Kasumi-1 (cell line): ENCODE measurements at places on chromosomes 7 and 10.

DNA sequence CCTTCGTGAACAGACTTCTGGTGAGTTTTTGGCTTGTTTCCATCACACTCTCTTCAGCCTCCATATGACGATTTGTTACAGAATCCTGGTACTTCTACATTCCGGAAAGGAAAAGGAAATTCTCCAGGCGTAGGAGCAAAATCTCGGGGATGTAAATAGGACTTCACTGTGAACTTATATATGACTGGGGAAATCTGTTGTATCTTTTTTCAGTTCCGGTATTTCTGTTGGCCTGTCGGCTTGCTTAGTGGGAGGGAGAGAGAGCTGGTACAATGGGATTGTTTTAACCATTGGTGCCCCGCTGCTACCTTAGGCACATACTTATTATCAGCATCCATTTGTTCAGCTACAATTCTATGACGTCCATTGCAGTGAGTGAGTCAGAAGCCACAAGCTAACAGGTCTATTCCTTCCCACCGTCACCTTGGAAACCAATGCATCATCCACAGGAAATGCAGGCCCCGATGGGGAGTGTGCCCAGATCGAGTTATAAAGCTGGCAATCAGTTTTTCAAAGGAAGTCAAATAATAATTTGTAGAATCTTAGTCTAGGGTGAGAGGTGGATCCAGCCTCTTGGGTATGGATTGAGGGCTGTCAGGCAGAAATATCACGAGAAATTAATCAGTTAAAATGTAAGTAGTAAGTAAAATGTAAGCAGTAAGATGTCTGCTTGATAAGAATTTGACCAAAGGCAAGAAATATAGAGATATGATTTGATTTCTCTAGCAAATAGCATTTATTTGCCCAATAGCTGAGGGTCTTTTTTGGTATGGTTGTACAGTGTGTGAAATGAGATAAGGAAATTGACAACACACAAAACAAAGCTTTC is 92.0 kb upstream of the MKLN1 start:
- no peak for DNase-seq

- DNase-seq = no peak
Measured at GRCh38 chr10:14843327-14843988, 5.4 kb downstream of the HSPA14 start.

- DNase-seq = no peak
Measured at GRCh38 chr10:70960783-70961570, 72.6 kb upstream of the PCBD1 start.

- peak; percentile 30 for DNase-seq
Measured at GRCh38 chr7:4714767-4715409, 32.8 kb downstream of the FOXK1 start.

GRCh38 chr7:45938626-45939302 is 17.7 kb upstream of the IGFBP3 start:
- no peak for DNase-seq

- no peak for DNase-seq
Measured at GRCh38 chr10:25867321-25867720, 66.7 kb upstream of the MYO3A start.

GRCh38 chr7:7989133-7989532 is 20.5 kb downstream of the GLCCI1 start:
- DNase-seq = no peak

DNA sequence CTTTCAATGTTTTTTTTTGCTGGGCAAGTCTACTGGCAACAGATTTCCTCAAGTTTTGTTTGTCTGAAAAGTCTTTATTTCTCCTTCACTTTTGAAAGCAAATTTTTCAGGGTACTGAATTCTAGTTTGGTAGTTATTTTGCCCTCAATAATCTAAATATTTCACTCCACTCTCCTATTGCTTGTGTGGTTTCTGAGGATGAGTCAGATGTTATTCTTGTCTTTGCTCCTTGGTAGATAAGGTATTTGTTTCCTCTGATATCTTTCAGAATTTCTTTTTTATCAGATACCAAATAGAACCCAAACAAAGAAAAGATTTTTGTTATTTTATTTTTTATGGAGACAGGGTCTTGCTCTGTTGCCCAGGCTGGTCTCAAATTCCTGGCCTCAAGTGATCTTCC is 99.2 kb upstream of the MALRD1 start:
- DNase-seq = no peak

DNA sequence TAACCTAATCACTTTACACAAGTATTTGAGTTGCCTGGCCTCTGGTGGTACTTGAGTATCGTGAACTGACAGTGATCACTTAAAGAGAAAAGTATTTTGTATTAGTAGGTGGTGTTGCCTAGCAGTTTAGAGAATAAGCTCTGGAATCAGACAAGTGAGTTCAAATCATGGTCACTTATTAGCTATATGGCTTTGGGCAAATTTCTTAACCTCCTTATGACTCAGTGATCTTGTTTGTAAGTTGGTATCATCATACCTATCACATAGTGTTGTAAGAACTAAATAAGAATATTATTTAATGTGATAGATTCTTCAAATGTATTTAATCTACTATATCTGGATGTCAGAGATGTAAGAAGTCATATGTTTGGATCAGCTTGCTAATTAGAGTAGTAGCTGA is 163.8 kb downstream of the RNF133 start:
- DNase-seq = no peak

- DNase-seq = no peak
Measured at GRCh38 chr7:117800406-117800805, 72.8 kb downstream of the CTTNBP2 start.

- no peak for DNase-seq
Measured at GRCh38 chr7:121544238-121544637, 148.1 kb upstream of the FAM3C start.

DNA sequence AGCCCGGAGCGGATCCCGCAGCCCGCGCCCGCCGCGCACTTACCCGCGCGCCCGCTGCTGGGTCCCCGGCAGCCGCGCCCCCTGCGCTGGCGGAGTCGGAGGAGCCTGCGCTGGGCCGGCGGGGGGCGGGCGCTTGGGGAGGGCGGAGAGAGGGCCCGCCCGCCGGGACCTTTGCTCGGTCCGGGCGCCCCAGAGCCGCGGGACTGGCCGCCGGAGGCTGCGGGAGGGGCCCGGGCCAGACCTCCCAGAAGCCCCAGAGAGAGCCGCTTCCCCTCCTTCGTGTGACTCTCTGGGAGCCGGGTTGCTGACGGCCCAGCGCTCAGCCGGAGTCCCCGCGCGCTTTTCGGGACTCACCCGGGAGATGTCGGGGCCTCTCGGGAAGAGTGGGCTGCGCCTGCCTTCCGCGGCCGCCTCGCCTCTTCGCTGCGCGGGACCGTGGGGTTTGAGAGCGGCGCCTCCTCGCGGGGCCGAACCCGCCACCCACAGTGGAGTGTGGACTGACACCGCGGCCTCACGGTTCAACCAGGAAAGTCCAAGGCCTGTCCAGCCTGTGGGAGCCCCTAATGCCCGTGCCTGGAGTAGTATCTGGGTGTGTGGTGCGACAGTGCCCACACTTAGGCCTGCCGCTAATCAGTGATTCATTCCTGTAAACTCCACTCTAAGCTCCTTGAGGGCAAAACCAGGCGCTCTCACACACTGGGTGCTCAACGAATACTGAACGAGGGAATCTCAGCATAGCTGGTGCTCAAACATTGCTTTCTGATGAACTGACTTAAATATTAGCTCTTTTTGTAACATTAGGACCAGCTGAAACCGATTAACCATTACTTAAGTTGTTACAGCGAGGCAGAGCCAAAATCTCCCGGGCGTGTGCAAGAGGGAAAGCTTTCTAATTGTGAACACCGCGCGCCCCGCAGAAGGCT is at the start of gene GSDME:
Gene GSDME (minus strand): TSS at position 112 of the 923 bp plus-strand sequence. CDS start 7,690 bp downstream, outside the sequence.
- peak; percentile 26 for DNase-seq

DNA sequence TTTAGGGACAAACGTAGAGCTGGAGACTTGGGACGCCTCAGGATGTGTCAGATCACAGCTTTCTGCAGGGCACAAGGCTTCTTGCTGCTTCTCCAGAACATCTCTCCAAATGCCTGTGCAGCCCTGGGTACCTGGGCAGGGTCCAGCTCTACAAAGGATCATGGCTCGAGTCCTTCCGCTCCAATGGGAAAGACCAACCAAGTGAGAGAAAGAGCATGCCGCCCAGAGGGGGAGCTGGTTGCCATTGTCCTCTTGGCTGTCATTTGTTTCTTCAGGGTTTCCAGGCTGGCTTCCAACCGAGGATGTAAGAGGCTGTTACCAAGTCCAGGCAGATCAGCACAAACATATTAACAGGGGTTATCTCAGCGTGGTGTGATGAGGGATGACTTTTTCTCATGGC is 5.6 kb upstream of the LEP start:
- no peak for DNase-seq

GRCh38 chr7:35849158-35849831 is 48.4 kb downstream of the SEPTIN7 start:
- no peak for DNase-seq

DNA sequence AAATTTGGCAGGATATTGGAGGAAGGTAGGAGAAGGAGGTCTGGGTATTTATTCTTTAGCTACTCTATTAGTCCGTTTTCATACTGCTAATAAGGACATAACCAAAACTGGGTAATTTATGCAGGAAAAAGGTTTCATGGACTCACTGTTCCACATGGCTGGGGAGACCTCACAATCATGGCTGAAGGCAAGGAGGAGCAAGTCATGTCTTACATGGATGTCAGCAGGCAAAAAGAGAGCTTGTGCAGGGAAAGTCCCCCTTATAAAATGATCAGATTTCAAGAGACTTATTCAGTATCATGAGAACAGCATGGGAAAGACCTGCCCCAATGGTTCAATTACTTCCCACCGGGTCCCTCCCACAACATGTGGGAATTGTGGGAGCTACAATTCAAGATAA is 1.9 kb upstream of the INMT start:
- DNase-seq = no peak

DNA sequence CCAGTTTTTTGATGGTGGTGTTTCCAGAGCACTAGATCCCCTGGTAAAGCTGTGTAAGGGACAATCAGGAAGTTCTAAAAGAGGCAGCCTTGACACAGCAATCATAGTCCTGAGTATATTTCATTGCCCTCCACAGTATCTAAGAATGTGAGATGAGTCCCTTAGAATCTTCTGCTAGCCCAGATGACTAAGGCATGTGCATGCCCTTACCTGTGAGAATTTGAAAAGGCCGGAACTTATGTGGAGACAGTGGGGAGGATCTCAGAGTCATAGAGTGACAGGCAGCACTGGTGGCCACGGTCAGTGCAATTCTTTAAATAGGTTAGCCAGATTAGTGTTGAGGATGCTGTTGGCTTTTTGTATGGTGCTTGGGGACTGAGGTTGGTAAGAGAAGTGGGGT is 361.4 kb upstream of the VSTM2A start:
- DNase-seq = no peak

DNA sequence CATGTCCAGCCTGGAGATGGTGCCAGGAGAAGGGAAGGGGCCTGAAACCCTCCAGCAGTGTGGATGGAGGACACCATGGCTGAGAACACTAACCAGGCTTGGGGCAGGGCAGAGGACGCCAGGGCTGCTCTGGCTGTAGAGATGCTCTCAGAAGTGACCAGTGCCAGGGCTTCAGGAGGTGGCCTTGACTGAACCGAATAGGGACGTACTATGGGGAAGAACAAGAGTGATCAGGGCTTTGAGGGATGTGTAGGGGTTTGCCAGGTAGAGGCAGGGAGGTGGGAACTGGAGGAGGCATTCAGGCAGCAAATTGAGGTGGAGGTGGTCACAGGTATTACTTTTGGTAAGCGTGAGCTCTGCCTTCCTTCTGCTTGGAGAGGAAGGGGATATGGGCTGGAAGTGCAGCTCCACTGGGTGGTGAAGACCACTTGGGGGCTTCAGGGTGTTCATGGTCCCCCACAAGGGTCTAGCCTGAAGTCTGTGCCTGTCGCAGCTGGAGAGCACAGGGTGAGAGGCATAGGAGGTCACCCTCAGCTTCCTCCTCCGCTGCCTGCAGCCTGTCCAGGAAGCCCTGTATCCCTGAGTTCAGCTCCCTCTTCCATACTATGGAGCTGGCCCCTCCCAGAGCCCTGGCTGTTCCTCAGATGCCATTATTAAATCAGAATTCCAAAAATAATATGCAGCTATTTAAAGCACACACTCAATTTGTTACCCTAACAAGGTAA is 27.8 kb downstream of the ADCY1 start:
- DNase-seq = no peak

- no peak for DNase-seq
Measured at GRCh38 chr7:93851536-93851935, 39.0 kb downstream of the TFPI2 start.
